Kidney capillary endothelial cell (primary cell): ENCODE measurements at places on chromosomes 1 and 21.

- no peak for DNase-seq
Observed at GRCh38 chr1:27545876-27546275, 55.9 kb upstream of the WASF2 start.

DNA sequence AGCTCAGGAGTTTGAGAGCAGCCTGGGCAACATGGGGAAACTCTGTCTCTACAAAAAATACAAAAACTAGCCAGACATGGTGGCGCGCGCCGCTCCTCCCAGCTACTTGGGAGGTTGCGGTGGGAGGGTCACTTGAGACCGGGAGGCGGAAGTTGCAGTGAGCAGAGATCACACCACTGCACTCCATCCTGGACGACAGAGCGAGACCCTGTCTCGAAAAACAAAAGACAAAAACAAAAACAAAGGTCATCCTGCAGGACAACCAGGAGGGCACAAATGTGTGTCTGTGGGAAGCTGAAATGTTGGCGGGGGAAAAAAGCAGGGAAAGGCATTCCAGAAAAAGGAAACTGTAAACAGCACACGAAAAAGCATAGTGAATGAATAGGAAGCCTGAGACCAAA is 104.1 kb upstream of the HNRNPU start:
- peak; percentile 50 for DNase-seq

DNA sequence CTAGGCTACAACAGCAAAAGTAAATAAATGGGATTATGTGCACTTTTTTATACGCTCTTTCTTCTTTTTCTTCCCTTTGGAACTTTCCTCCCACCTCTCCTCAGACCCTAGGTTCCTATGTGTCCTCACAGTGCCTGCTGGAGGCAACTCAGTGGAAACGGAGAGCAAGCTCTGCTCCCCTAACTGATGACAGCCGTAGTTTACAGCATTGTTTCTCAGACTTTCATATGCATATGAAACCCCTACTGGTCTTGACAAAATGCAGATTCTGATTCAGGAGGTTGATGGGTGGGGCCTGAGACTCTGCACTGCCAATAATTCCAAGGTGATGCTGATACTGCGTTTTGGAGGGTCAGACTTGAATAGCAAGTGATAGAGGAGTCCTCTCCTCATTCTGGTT is 34.3 kb upstream of the HMCN1 start:
- DNase-seq = no peak

DNA sequence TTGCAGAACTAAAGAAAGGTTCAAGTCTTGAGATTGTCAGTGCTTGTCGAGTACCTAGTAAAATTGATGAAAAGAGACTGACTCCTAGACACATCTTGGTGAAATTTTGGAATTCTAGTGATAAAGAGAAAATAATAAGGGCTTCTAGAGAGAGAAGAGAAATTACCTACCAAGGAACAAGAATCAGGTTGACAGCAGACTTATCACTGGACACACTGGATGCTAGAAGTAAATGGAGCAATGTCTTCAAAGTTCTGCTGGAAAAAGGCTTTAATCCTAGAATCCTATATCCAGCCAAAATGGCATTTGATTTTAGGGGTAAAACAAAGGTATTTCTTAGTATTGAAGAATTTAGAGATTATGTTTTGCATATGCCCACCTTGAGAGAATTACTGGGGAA is 16.3 kb downstream of the L1TD1 start:
- DNase-seq = no peak

- peak; percentile 28 for DNase-seq
Observed at GRCh38 chr1:180954005-180954800, 41.5 kb downstream of the KIAA1614 start.

- DNase-seq = no peak
Observed at GRCh38 chr1:151618470-151618869, 6.6 kb downstream of the SNX27 start.

- DNase-seq = no peak
Observed at GRCh38 chr1:47434051-47434842, 3.6 kb upstream of the FOXD2 start.

DNA sequence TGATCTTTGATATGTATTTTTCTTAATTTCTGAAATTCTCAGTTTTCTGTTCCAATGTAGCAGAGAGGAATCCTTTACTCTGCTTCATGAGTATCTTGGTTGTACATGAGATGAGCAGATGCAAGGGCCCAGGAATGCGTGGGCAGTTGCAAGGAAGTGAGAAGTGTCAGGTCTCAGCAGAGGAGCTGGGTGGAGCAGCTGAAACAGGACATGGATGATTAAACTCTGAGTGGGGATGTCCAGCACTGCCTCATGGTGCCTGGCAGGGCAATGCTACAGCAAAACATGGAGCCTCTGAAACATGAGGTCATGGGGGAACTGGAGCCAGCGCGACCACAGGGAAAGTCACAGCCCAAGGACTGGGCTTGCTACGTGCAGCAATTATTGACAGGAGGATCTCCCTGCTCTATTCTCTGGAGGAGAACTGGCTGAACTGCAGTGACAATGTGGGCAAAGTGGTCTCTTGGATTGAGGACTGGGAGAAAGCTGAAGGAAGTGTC is 48.4 kb downstream of the COLGALT2 start:
- DNase-seq = peak; percentile 48

- no peak for DNase-seq
Observed at GRCh38 chr1:28983091-28983490, 68.7 kb downstream of the EPB41 start.

DNA sequence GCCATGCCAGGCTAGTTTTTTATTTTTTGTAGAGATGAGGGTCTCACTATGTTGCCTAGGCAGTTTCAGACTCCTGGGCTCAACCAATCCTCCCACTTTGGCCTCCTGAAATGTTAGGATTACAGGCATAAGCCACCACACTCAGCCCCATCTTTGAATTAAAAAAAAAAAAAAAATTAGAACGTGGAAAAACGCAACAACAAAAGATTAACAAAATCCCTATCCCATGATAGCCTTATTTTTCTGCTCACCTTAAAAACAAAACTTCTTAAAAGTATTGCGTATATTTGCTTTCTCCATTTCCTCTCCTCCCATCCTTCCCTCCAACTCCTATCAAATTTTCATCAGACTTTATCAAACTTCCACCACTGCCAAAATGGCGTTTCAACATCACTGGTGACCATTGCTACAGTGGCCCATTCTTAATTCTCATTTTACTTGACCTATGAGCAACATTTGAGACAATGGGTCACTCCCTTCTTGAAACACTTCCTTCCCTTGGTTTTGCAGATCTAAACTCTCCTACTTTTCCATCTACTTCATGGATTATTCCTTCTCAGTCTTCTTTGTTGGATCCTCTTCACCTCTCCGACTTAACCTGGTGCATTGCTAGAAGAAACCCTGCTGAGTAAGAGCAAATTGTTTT is 579 bp upstream of the ZNF684 start:
- DNase-seq = no peak

DNA sequence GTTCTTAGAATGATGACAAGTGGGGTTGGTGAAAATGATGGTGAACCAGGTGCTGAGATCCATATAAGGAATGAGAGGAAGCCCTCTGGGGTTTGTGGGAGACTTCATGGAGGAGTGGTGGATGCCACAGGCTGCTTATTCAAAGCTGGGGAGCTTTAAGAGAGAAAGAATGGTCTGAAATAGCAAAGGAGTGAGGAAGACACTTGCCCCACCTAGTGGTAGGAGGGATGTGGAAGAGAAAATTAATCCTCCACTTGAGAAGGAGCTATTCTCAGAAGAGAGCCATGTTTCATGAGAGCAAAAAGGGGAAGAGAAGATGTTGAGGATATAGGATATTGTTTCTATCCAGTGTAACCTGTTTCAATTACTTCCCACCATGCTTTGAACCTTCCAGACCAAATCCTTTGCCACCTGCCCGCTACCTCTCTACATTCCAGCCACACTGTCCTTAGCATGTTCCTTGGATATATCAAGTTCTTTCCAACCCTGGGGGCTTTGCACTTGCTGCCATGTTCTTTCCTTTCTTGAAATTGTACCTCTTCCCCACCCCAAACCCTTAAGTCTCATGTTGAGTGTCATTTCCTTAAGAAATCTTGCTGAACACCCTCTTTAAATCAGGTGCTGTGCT is 19.6 kb upstream of the ZNF648 start:
- DNase-seq = peak; percentile 23

DNA sequence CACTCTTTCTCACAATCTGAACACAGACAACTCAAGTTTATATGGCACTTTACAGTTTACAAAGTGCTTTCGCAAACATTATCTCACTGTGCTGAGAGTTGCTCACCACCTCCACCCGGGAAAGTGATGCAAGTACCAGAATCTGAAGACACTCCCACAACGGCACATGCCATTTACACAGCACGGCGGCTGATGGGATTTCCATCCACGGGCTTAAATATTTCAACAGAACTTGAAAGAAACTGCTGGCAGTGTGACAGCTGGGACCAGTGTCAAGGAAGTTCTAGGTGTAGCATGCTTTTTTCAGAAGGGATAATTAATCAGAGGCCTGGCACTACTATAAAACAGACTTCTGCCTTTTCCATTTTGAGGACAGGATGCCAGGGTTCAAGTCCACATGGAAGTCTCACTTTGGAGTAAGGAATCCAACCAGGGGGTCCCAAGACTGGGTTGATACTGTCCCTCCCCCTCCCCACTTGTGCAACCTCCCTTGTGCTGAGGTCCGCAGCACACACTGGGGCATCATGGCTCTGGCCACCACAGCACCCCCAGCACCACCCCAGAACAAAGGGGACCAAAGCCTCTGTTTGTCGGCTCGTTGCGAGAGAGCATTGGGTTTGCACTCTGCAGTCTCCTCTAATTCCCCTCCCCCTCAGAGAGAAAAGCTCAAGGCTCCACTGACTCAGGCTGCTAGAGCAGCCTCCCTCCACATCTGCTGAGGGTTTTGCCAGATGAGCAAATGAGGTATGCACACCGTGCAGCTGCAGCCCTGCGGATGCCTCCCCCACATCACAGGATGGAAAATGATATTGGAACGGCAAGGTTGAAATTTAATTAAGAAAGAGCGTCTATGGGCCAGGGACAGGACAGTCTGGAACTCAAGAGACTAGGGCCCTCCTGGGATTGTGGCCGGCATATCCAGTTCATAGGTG is 154.9 kb downstream of the TGFBR3 start:
- no peak for DNase-seq

DNA sequence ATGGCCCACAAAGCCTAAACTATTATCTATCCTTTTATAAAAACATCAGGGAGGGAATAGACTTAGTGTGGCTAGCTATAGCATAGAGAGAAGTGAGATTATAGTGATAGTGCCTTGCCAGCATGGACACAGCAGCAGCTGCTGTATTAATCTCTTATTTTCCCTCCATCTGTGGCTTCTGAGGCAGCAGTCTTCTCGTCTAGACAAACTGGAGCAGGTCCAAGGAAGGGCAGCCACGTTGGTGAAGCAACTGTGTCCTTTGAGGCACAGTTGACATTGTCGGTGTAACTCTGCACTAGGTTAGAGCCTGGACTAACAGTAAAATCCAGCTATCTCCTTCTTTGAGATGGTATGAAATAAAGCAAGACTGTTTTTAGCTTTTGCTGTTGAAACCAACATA is 131.3 kb downstream of the CACHD1 start:
- no peak for DNase-seq

GRCh38 chr1:160284220-160284781 is 632 bp downstream of the PEX19 start:
- DNase-seq = peak; percentile 50

DNA sequence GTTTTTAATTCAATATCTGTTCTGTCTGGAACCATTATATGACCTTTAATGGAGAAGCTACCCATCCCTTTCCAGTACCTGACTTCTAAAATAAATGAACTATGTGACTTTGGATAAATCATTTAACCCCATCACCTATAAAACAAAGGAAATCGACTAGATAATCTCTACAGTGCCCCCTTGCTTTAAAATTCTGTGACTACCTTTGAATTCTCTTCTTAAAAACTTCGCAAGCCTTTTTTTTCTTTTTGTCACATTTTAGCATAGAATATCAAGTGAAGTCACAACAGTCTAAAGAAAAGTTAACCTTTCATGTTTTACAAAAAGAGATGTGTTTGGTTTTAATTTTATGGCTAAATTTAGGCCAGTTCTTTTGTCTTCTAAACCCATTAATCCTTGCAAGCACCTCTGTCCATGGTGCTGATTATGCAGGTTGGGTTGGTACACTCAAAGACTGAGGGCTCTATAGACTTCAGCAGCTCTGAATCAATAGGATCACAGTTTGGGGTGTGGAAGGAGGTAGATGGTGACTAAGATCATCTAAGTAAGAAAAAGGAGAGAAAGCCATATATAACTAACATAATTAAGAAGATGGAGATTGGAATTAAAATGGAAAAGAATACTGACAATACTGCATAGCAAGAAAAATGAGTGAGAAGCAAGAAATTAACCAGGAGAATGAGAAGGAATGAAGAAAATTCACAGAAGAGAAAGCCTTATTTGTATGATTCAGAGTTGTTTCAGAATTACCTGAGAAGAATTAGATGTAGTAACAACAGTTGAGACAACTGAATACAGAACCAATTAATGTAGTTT is 59.2 kb downstream of the TBX15 start:
- peak; percentile 17 for DNase-seq

GRCh38 chr1:108962681-108963051 is 618 bp downstream of the CLCC1 start:
- no peak for DNase-seq

- DNase-seq = peak; percentile 61
Observed at GRCh38 chr21:25881524-25882376, 147.0 kb downstream of the GABPA start.

- DNase-seq = no peak
Observed at GRCh38 chr1:187817782-187818181, 989.0 kb downstream of the PLA2G4A start.

GRCh38 chr1:243526180-243526579 is 270.3 kb downstream of the SDCCAG8 start:
- no peak for DNase-seq

- no peak for DNase-seq
Observed at GRCh38 chr1:226444901-226445300, 37.0 kb upstream of the PARP1 start.

DNA sequence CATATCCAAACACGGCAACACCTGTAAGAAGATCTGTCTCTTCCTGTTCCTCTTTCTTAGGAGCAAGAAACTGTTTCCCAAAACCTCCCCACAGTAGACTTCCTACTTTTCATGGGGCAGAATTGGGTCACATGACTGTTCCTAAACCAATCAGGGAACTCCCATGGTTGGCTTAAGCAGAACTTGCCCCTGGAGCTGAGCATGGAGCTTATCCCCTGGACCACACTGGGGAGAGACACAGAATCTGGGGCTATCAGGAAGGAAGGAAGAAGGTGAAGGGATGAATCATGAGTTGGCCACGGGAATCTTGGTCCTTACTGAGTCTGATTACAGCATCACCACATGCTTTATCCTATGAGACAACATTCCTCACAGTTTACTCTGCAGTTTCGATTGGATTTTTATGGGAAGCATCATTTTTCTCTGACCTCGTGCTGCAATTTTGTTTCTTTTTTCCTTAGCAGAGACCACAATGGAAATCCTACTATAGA is 81.8 kb downstream of the CDC7 start:
- peak; percentile 46 for DNase-seq
